ENCODE measurements at places on chromosomes 5 and 9.

- no peak for DNase-seq
Observed at GRCh38 chr5:79834098-79834753, 144.6 kb downstream of the CMYA5 start.

- DNase-seq = no peak
Observed at GRCh38 chr5:27026063-27026462, 12.3 kb downstream of the CDH9 start.

DNA sequence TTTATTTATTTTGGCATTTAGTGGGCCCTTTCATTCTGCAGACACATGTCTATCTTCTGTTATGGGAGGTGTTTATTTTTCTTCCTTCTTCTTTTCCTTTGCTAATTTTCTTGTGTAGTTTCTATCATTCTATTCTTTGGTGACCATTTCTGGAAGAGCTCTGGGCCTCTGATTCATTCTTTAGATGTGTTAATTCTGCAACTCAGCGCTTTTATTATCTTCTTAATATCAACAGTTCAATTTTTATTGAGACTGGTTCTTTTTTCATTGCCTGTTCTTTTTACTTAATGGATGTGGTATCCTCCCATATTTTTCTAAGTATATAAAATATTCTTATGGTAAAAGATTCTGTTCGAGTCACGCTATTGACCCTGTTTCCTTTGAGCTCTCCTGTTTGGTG is 112.0 kb downstream of the HSPA4 start:
- no peak for DNase-seq

- no peak for DNase-seq
Observed at GRCh38 chr5:107806271-107806670, 135.5 kb upstream of the EFNA5 start.

DNA sequence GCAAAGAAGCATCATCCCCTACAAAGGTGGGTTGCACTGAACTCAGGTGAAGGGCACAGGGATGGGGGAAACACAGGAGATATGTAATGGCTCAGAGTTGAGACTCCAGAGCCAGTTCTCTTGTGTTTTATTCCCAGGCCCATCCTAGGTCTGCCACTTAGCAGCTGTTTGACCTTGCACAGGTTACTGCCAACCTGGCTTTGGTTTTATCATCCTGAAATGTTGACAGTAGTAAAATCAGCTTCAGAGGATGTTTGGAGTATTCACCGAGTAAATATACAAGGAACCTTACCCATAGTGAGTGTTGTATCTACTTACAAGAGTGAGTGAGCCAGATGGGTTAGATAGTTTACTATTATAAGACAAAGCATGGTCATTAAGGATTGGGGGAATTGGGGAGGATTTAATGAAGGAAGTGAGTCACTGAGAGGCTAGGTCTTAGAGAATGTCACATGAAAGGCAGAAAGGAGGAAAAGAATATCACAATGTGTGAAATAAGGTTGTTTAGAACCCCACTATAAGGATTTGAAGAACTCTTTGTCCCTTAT is 141.3 kb downstream of the MAN2A1 start:
- no peak for DNase-seq

GRCh38 chr5:152572812-152573211 is 167.7 kb upstream of the NMUR2 start:
- DNase-seq = no peak

GRCh38 chr9:136799854-136800657 is 3.9 kb downstream of the CCDC183 start:
- no peak for DNase-seq

All from KG1 (cell line).